Right hindlimb (tissue), 1 donor: ENCODE measurements at places on chromosomes 5 and 9.

- no peak for DNase-seq
Measured at GRCh38 chr9:95653246-95653645, 136.5 kb upstream of the PTCH1 start.

DNA sequence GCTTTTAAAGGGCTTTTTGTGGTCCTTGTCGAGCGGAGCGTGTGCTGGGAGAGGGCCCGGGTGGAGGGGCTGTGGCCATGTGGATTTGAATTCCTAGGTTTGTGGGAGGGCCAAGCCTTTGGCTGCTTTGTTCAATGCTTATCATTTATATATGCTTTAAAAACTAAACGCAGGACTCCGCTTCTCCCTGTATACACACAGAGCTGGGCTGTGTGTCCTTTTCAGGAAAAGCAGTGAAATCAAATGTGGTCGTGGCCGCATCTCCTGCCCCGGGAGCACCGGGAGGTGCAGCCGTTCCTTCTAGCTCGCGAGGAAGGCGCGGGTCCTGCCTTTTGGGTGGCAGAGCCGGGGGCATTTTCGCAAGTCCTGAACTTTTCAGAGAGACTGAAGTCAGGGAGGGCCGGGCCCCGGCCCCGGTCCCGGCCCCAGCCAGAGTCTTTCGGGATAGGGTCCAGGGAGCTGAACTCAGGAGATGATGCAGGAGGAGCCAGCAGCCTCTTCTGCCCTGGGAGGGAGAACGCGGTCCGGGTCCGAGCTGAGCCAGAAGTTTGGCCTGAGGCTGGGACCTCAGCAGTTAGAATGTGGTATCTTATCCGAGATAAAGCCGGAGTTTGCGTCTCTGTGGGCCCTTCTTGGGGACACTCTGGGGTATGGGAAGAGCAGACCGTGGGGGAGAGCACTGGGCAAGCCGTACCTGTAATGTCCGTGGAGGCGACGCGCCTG, 158.8 kb downstream of the C9orf152 start:
- DNase-seq, result peak; percentile 51

- DNase-seq, result no peak
Measured at GRCh38 chr5:149117970-149118369, 23.3 kb upstream of the ABLIM3 start.

DNA sequence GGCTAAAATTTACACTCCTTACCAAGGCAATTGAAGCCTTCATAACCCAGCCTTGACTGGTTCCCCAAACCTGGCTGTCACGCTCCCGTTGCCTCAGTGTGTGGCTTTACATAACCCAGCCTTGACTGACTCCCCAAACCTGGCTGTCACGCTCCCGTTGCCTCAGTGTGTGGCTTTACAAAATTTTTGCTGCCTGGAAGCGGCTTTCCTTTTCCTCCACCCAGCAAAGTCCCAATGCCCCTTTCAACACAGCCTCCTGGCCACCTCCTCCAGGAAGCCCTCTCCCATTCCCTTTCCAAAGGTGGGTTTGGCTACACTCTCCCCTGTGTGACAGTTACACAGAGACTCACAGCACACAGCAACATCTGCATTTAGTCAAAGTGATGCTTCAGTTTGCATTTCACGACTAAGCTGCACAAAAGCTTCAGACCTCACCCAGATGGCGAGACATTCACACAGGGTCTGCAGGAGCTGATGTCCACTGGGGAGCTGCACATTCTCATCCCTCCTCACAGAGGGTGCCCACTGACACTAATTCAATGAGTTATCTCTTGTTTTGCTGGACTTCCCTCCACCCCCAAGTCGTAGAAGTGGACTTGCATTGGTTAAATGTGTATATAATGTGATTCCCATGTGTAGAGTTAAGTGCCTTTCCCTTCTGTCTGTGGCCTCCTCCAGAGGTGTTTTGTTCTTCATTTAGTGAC, 156.6 kb upstream of the PHYKPL start:
- peak; percentile 4 for DNase-seq

DNA sequence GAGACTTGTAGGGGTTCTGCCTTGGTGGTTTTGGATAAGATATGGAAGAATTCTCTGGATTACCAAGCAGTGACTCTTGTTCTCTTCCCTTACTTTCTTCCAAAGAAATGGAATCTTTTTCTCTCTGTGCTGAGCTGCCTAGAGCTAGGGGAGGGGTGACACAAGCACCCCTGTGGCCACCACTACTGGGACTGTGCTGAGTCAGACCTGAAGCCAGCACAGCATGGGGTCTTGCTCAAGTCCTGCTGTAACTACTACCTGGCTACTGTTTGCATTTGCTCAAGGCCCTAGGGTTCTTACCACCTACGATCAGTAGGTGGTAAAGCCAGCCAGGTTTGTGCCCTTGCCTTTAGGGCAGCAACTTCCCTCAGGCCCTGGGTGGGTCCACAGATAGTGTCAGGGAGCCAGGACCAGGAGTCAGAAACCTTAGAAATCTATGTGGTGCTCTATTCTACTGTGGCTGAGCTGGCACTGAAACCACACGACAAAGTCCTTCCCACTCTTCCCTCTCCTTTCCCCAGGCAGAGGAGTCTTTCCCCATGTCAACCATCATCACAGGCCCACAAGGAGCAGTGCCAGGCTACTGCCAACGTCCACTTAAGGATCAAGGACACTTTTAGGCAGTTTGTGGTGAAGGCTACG, 53.8 kb downstream of the SREK1 start:
- no peak for DNase-seq

DNA sequence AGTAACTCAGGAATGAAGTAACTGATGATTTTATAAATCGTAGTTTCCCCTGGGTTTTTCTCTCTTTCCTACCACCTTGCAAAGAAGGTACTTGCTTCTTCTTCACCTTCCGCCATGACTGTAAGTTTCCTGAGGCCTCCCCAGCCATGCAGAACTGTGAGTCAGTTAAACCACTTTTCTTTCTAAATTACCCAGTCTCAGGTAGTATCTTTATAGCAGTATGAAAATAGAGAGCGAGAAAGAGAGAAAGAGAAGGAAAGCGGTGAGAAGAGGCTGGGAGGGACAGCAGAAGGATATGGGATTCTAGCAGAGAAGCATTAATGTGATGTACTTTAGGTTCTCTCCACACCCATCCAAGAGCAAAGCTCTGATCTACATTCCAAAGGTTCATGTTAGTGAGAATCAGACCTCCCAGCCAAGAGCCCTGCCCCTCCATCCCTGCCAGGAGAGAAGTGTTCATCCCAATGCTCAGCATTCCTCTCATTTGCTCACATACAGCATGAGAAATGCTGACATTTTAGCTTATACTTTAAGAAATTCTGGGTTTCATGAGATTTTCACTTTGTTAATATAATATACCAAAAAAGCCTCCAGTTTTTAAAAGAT, 185.0 kb upstream of the PTGER4 start:
- DNase-seq, result no peak

DNA sequence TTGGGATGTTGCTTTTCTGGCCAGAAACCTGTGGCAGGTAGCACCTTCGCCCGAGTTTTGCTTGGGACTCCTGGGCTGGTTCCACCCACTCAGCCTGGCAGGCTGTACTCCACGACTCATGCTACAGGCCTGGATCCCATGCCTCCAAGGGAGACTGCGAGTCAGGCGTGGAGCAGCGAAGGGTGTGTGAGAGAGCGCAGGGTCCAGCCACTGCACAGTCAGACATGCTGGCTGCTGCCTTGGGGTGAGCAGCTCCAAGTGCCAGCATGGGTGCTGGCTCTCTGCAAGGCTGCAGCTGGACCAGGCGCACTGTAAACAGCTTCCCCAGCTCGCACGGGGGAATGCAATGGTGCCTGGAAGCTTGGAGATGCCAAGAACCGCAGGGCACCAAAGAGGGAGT, 249.6 kb upstream of the EDIL3 start:
- no peak for DNase-seq

DNA sequence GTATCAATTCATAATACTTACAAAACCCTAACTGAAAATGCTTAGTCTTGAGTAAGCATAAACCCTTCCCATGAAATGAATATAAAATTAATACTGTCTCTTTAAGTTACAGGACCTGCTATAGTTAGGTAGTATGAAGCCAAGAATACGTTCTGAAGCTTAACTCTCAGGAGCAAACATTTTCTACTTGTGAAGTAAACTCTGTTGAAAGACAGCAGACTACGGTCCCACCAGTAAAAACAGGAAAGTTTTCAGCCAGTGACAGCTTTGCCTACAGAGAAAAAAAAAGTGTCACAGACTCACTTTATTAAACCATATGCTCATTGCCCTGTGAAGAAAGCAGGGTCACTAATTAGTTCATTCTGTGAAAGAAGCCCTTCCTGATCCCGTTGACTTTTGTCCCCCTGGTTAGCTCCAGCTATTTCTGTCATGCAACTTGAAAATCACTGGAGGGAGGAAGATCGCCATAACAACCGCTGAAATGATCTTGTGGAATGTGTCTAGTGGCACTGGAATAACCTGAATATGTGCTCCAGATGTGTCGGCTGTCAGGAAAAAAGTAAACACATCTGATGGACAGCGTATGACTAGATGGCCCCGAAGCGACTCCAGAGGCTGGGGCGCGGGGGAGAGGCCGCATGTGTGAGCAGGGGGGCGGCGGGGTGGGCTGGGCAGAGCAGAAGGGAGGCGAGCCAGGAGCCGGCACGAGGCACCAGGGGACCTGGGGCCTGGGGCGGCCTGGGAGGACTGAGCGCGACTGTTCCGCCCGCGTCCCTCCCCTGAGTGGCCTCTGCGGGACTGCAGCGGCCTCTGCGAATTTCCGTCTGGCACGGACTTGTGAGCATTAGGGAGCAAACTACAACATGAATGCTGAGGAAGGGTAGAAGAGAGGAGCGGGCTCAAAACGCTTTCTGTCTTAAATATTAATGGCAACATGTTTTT, 41.9 kb downstream of the BNC2 start:
- DNase-seq, result peak; percentile 68

GRCh38 chr5:142874540-142874939, 104.4 kb downstream of the ARHGAP26 start:
- no peak for DNase-seq

DNA sequence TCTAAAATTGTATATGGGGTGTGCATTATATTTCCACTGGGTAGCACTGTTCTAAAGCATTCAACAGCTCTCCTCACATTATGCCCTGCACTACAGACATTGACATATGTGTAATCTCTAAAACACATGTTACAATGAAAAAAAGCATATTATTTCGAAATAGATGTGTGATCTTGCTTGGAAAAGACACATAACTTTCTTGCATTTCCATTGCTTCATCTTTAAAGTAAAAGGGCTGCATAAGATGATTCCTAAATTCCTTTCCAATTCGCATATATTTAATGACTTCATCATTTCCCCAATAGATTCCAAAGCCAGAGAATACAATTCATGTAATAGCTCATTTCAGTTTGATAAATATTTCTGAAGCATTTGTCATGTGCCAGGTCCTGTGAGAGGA, 566.9 kb downstream of the PDE4D start:
- DNase-seq, result no peak

- peak; percentile 94 for DNase-seq
Measured at GRCh38 chr9:104927912-104928740, at the start of gene ABCA1. Gene ABCA1, minus strand, starts transcription at chr9:104928155. Its CDS starts 24,476 bp downstream, at chr9:104903679.

GRCh38 chr5:14929293-14930065, 57.9 kb upstream of the ANKH start:
- DNase-seq, result no peak

DNA sequence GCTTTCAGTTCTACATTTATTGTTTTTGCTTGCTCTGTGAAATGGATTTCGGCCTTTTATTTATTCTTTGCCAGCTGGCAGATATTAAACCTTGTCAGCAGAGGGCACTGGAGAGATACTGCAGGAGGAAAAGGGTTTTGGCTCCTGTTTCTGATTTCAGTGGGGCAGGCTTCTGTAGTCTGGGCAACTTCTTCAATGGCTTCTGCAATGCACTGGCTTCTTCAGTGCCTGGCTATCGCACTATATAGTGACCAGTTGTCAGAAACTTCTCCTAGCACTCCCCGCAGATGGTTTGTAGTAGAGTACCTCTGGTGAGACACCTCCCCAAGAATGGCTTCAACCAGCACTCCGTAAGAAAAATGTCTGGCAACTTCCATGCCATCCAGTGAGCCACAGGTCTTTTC, 3.2 kb upstream of the NFX1 start:
- DNase-seq, result peak; percentile 33

DNA sequence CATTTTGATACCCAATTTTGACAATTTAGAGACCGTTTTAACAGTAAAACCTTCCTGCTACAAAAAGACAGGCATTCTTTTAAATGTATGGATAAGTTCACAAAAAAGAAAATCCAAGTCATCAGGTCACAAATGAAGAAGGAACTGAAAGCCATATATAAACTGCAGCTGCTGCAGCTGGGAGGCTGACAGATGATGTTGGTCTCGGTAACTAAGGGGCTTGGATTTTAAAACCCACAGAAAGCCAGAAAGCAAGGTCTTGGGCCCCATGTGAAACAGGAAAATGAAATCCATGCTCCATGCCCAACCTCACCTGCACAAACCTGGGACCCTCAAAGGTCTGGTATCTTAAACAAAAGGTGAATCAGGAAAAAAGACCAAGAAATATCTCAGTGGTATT, 15.7 kb upstream of the C5orf34 start:
- no peak for DNase-seq

DNA sequence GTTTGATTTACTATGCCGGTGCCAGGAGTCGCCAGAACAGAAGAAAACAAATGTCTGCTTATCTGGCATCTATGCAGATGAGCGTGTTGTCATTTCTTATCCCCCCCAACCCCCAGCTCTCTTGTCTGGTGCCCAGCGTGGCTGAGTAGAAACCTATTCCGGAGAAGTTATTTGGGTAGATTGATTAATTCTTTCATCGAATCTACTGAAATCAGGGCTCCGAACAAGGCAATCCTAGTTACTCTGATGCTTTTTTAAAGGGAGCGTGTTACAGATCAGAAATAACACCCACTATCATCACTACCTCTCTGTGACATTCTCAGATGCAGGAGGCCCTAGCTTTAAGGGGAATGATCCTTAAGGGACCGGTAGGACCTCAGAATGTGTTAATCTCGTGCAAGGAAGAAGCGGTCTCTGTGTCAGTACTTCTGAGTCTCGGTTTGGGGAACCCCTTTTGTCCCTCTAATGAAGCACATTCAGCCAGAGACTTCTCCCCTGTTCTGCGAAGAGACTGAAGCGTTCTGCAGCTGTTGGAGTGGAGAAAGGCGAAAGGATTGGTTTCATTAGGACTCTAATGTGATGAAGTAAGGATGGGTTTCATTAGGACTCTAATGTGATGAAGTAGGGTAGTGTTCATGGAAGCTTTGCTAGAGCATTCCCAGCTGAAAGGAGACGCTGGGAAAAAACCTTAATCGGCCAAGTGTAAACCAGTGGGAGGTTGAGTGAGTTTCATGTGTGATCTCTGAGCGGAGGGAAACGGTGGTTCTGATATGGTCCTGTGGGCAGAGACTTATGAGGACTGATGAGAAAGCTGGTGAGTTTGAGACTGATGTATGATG, 1.5 kb downstream of the PIP5K1B start:
- no peak for DNase-seq

DNA sequence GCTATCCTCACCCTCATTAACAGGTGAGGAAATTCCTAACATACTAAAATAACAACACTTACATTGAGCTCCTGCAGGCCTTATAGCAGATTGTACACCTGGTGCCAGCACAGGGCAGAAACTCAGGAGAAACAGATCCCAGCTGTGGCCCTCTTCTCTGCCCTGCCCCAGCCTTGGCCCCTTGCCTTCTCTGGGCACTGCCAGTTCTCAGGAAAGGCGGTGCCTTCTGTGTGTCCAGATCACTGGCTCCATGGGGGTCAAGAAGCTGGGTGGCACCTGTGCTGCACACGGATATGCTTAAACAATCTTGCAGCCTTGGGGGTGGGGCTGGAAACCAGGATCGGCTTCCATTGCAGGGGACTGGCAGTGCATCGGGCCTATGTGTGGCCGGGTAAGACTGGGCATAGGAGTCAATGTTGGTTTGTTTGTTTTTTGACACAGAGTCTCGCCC, 19.3 kb downstream of the KYAT1 start:
- DNase-seq, result no peak

GRCh38 chr5:79475152-79475466, 38.8 kb downstream of the HOMER1 start:
- no peak for DNase-seq

- DNase-seq, result no peak
Measured at GRCh38 chr9:36537861-36538260, 34.8 kb upstream of the MELK start.
